GM23248 (cell line): ENCODE measurements at places on chromosomes 5 and 9. TPM values are rescaled to one million over a fixed set of nuclear protein-coding genes. Genes with fewer than 3 reads are reported as not detected.

DNA sequence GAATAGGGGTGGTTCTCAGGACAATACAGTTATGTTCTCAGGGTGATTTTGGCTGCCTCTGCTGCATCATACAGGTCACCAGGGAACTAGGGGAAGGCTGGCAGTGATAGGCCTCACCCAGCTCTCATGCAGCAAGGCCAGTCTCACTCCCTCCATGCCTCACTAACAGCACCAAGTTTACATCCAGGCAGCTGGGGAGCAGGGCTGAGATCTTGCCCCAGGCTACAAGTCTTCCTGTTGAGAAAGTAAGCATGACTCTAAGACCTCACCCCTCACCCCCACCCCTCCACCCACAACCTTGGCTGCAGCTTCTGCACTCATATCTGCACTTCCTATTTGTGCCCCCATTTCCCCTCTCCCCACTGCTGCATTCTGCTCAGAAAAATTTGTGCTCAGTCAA, 481.2 kb downstream of the ACTL7B start:
- peak; percentile 11 for DNase-seq

- no peak for DNase-seq
These were observed 66.0 kb upstream of the ADAMTS2 start for GRCh38 chr5:179411161-179411841.

DNA sequence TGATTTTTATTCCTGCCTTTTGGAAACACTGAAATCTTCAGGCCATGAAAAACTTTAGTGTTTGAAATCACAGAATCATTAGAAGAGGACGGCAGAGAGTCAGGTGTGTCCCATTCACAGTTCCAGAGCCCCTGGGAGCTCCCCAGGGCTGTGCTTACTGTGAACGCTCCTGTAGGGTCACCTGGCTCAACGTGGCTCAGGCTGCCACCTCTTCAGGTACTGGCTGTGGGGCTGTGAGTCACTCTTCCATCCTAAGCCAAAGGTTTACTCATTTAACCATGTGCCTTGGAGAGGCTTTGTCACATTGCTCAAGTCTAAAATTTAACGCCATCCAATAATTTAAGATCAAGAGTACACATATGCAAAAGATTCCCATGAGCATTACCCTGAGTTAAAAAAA, 50.2 kb upstream of the FSTL4 start:
- no peak for DNase-seq

DNA sequence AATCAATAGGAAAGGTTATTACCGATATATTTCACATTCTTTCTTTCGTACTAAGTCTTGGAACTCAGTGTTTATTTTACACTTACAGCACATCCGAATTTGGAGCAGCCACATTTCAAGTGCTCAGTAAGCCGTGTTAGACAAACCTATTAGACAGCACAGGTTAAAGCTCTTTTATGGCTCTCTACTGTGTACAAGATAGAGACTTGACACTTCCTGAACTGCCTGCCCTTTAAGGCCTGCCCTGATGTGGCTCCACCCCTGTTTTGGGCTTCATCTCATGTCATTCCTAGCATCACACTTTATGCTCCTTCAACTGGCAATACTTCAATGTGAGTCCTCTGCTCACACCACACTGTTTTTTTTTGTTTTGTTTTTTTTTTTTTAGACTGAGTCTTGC, 23.5 kb upstream of the SUSD1 start:
- no peak for DNase-seq

DNA sequence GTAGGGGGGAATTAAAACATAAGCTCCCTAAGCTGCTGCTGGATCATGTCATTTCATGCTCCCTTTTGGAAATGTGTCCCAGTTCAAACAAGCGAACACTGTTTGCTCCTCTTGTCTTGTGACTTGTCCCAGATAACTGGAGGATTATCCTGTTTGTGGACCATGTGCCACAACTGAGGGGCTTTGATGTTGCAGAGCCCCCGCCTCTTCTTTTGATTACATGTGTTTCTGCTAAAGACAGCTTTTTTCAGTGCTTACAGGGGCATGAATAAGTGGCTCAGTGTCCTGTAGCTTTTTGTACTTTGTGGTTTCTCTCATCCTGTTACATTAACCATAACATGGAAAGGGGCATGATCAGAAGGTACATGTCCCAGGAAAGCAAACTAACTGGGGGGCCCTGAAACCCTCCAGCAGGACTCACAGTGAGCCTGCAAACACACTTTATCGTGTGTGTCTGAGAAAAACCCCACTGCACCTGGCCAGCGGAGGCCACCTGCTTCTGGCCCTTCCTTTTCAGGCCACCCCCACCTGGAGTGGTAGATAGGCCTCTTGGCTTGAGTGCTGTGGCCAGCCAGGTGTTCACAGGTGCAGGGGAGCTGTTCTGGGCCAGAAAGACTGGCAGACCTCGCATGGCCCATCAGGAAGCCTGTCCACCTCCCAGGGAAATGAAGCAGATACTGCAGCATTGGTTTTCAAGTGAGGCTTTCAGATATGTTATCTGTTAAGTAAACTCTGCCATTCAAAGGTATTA, 285.6 kb downstream of the FANCC start:
- no peak for DNase-seq

DNA sequence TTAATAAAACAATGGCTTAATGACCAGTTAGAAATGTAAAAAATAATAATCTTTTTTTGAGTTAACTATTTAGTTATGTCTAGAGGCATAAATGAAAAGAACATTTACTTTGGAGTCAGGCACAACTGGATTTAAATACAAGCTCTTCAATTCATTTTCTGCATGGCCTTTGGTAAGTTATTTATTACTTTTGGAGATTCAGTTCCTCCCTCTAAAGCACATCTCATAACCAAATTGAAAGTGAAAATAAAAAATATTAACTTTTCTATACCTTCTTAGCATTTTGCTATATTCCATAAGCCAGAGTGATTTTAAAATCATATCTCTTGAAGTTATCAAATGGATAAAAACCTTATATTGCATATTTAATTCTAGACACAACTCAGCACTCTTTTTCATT, 434.9 kb upstream of the SMARCA2 start:
- DNase-seq = no peak

CAMK4 gene
- total RNA-seq = 3.6 and 3.9 TPM in 2 replicates

PCDHAC1 gene
- total RNA-seq = 0.38 TPM in 1 of 2 replicates, not detected in the other

PGM5 gene
- 0.11 TPM in 1 of 2 replicates, not detected in the other for total RNA-seq

KIAA0825 gene
- 4.6 and 7.0 TPM in 2 replicates for total RNA-seq

ENHO gene
- not detected in 2 replicates for total RNA-seq

LRRC70 gene
- 0.51 and 1.1 TPM in 2 replicates for total RNA-seq

SLC45A2 gene
- not detected in 2 replicates for total RNA-seq
